Endodermal cell (in vitro differentiated cells): ENCODE measurements at places on chromosomes 3 and 15. TPM values are rescaled to one million over a fixed set of nuclear protein-coding genes. Genes with fewer than 3 reads are reported as not detected.

Gene PIGX
- total RNA-seq: 21.8 and 29.1 TPM in 2 replicates

DNA sequence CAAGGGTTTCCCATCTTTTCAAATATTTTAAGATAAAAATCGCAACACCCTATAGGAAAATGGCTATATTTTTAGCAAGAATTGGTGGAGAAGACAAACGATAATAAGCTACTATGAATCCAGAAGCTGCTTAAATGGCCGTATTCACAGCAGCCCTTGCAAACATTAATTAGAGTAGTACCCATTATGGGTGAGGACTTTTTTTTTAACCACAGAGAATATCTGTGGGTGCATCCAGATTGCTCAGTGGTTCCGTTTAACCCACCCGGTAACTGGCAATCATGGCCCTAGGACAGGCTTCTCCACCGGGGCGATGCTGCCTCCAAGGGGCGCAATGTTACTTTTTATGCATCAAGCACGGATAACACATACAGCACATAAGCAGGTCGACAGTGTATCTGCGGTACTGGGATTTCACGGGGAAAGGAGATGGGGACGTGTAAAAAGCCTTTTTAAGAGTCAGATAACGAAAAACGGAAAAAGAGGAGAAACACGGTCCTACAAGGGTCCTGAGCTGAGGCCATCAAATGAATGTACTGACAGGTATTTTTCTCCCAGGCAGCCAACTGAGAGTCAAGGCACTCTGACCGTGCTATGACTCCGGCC lies 968 bp upstream of the TMEM266 start:
- peak; percentile 79 for DNase-seq
- no peaks in the 10 kb centered on the region for H3K36me3 ChIP-seq
- H3K4me1 ChIP-seq: peaks cover 8% of the 10 kb centered on the region
- peak overlapping the region; percentile 81 for H3K4me3 ChIP-seq
- peaks cover 18% of the 10 kb centered on the region for H3K27me3 ChIP-seq
- H3K27ac ChIP-seq: no peak overlapping the region

Gene ROPN1
- total RNA-seq: not detected in 3 replicates

DNA sequence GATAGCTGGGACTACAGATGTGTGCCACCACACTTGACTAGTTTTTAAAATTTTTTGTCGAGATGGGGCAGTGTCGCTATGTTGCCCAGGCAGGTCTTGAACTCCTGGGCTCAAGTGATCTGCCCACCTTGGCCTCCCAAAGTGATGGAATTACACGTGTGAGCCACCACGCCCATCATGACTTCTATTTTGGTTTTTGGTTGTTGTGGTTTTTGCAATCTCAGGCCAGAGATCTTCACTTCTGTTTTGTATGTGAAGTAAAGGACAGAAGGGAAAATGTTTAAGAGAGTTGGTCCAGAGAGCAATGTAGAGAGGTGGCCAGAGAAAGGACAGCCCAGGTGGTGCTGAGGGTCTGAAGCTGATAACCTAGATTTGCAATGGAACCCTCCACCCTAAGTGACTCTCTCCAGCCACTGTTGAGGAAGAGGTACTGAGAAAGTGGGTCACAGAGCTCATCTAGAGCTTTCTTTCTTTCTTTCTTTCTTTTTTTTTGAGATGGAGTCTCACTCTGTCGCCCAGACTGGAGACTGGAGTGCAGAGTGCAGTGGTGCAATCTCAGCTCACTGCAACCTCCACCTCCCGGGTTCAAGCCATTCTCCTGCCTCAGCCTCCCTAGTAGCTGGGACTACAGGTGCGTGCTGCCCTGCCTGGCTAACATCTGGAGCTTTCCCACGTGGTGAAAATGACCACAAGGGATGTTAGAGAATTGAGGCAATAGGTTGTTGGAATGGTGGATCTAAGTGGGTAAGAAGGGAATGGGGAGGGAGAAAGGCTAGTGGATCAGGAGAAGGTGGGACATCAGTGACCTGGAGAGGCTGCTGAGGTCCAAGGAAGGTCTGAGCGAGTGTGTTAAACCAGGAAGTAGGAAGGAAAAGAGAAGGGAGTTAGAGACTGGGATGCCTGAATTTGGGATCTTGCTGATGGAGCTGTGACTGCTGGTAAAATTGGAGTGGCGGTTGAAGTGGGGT lies 22.4 kb upstream of the SEMA4B start:
- no peaks in the 10 kb centered on the region for H3K36me3 ChIP-seq
- no peaks in the 10 kb centered on the region for H3K27me3 ChIP-seq
- no peak overlapping the region for H3K27ac ChIP-seq
- no peaks in the 10 kb centered on the region for H3K4me1 ChIP-seq

DNA sequence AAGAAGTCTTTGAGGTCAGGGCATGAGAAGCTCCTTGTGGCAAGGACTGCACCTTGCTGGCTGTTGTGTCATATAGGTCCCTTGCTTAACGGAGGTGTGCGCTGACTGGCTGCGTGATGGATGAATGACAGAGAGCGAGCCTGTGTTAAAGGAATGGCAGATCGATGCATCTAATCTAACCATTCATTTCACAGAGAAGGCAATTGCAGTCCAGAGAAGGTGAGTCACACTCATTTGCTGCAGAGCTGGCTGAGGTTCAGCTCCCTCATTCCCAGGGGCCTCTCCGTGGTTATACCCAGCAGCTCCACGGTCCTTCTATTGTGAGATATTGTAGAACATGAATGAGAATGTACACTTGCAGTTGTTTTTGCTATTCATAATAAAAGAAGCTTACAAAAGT lies 289.3 kb downstream of the EPHB1 start:
- peaks cover 12% of the 10 kb centered on the region for H3K27me3 ChIP-seq
- H3K27ac ChIP-seq: no peak overlapping the region
- DNase-seq: no peak
- no peaks in the 10 kb centered on the region for H3K36me3 ChIP-seq
- no peak overlapping the region for H3K4me3 ChIP-seq

- H3K4me1 ChIP-seq: no peaks in the 10 kb centered on the region
- no peaks in the 10 kb centered on the region for H3K27me3 ChIP-seq
- no peak overlapping the region for H3K27ac ChIP-seq
- H3K36me3 ChIP-seq: no peaks in the 10 kb centered on the region
- DNase-seq: no peak
Observed at GRCh38 chr3:1766384-1766783, 332.3 kb upstream of the CNTN4 start.

DNA sequence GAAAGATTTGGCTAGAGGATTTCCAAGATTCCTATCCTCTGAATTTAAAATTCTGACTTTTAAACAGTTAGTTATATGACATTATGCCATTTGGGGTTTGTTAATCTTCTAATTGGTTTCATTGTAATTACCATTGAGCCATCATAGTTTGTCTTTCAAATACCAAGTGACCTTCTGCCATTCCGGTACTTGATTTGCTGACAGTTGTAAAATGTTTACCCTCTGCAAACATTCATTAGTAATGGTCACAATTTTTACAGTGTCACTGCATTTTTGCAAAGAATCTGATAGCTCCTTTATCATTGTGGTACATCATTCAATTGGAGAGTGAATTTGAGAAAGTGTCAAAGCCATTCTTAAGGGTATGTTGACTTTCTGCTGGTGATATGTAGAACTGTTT lies 645.0 kb upstream of the TBL1XR1 start:
- no peak overlapping the region for H3K27ac ChIP-seq
- peaks cover 10% of the 10 kb centered on the region for H3K27me3 ChIP-seq
- H3K4me3 ChIP-seq: no peak overlapping the region

- H3K36me3 ChIP-seq: no peaks in the 10 kb centered on the region
- H3K27me3 ChIP-seq: no peaks in the 10 kb centered on the region
- H3K27ac ChIP-seq: no peak overlapping the region
- no peaks in the 10 kb centered on the region for H3K4me1 ChIP-seq
Observed at GRCh38 chr3:123352134-123352554, 96.7 kb downstream of the ADCY5 start.

Gene CRABP1
- total RNA-seq: 103 and 118 TPM in 2 replicates

GRCh38 chr3:85162905-85163304 lies 204.1 kb downstream of the CADM2 start:
- H3K4me3 ChIP-seq: no peak overlapping the region
- no peaks in the 10 kb centered on the region for H3K27me3 ChIP-seq
- DNase-seq: no peak
- H3K27ac ChIP-seq: no peak overlapping the region
- H3K4me1 ChIP-seq: no peaks in the 10 kb centered on the region

- no peaks in the 10 kb centered on the region for H3K36me3 ChIP-seq
- no peaks in the 10 kb centered on the region for H3K4me1 ChIP-seq
- no peaks in the 10 kb centered on the region for H3K27me3 ChIP-seq
- H3K27ac ChIP-seq: no peak overlapping the region
- DNase-seq: no peak
Observed at GRCh38 chr3:67526246-67526645, 128.2 kb downstream of the SUCLG2 start.

Gene THPO
- total RNA-seq: 0.52 to 1.7 TPM (median 1.3 TPM) in 3 replicates

Gene PLCH1
- 10.5 and 12.0 TPM in 2 replicates for total RNA-seq

- no peak overlapping the region for H3K27ac ChIP-seq
- no peak overlapping the region for H3K4me3 ChIP-seq
- H3K36me3 ChIP-seq: no peaks in the 10 kb centered on the region
- DNase-seq: no peak
Observed at GRCh38 chr3:146817704-146818103, 212.6 kb upstream of the PLSCR5 start.

GRCh38 chr15:75346796-75347221 lies at the start of gene NEIL1:
Gene NEIL1 (plus strand): TSS chr15:75347039. CDS start chr15:75348906, 1,867 bp downstream.
- no peaks in the 10 kb centered on the region for H3K36me3 ChIP-seq
- DNase-seq: peak; percentile 72
- H3K27me3 ChIP-seq: peaks cover 12% of the 10 kb centered on the region
- no peak within 1 kb of the TSS for H3K27ac ChIP-seq
- peak within 1 kb of the TSS; percentile 87 for H3K4me3 ChIP-seq

- peaks cover 13% of the 10 kb centered on the region for H3K4me1 ChIP-seq
- no peak for DNase-seq
- H3K4me3 ChIP-seq: no peak overlapping the region
- H3K36me3 ChIP-seq: no peaks in the 10 kb centered on the region
Observed at GRCh38 chr3:111639316-111639715, 44.2 kb upstream of the ZBED2 start.

Gene CXCR6
- total RNA-seq: not detected in 3 replicates

Gene SKOR1
- 0.16 to 0.51 TPM (median 0.23 TPM) in 3 replicates for total RNA-seq

Gene KY
- not detected in 2 replicates for total RNA-seq

DNA sequence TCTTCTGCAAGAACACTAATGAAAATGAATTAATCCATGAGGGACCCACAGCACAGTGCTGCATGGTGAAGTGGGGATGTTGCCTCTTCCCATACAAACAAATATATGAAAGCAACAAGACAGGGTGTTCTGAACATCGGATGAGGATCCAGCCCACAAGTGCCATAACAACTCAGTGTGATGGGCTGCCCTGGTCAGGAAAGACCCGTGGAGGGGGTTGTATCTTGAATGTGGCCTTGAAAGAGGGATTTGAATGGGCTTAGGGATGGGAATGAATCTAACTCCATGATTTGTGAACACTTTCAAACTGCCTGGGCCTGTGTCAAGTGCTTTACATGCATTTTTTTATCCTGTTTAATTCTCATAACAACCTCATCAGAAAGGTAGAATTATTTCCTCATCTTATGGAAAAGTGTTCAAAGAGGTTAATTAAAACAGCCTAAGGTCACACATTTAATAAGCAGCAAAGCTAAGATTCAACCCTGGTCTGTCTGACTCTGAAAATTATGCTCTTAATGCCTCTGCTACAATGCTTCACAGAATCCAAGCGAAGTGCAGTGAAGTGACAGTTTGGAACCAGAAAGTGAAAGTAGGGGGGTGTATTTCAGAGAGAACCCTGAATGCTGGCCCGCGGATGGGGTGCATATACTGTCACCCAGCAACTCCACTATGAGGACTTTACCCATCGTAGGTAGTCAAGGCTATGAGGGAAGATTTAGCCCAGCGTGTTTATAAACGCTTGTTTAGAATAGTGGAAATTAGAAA lies 65.6 kb upstream of the HEG1 start:
- peak overlapping the region; percentile 98 for H3K27ac ChIP-seq
- peaks cover 29% of the 10 kb centered on the region for H3K4me1 ChIP-seq
- peak overlapping the region; percentile 71 for H3K4me3 ChIP-seq
- peak; percentile 31 for DNase-seq

DNA sequence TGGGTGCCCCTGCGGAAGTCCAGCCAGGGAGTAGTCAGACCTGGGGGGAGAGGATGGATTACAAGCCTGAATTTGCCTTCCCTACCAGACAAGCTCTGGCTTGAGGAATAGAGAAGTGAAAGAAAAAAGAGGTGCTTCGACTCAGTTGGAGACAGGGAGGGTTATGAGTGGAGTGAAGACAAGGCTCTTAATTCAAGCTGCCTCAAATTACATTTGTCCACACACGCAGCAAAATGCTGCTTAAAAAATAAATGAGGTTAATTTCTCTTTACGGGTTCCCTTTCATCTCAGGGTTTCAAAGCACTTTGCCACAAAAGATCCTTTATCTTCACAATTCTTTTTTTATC lies 49.0 kb upstream of the SLC4A7 start:
- DNase-seq: peak; percentile 74
- no peaks in the 10 kb centered on the region for H3K36me3 ChIP-seq
- no peak overlapping the region for H3K4me3 ChIP-seq
- no peak overlapping the region for H3K27ac ChIP-seq
- no peaks in the 10 kb centered on the region for H3K27me3 ChIP-seq
- H3K4me1 ChIP-seq: peaks cover 13% of the 10 kb centered on the region

DNA sequence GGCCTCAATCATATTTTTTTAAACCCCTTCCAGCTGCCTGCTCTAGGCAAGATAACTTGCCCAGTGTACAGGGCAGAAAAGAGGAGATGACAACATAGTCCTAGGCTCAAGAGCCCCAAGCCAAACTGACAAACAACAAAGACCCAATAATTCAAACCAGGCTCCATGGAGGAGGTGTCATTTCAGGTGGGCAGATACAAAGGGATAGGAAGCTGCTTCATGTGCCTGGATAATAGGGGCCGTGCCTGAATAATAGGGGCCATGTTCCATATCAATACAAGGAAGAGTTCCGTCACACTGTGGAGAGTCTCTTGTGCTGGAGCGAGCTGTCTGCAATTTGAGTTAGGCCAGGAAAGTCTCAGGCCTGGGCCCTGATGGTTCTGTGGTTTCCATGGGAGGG lies 35.4 kb upstream of the TRIM71 start:
- no peaks in the 10 kb centered on the region for H3K36me3 ChIP-seq
- peaks cover 9% of the 10 kb centered on the region for H3K4me1 ChIP-seq
- no peak overlapping the region for H3K27ac ChIP-seq
- H3K27me3 ChIP-seq: no peaks in the 10 kb centered on the region
- peak; percentile 52 for DNase-seq

DNA sequence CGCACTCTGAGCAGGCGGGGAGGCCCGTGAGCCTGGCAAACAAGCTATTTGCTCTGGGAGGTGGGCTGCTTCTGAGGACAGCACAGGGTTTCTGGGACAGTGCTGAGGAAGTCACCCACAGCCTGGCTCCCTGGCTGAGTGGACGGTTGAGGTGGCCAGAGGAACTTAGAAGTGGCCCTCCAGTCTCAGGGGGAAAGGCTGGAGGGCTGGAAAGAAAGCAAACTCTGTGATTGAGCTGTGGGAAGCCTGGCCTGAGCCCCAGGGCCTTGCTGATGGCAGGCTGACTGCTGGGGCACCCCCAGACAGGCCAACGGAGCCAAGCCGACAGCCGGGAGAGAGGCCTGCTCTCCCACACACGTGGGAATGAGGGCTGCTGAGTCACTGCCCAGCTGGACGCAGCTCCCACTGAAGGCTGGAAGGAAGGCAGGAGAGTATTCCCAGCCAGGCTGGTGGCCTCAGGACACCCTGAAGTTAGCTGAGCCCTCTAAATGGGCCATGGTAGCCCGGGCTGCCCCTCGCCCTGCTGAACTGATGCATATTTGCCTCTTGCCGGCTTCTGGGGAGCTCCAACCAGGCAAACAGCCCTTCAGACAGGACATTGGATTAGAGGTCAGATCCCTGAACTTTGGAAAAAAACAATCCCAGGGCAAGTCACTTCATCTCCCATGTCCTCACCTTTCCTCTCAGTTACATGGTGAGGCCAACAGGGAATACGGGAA lies 98.0 kb upstream of the TLE3 start:
- H3K4me3 ChIP-seq: no peak overlapping the region
- no peak for DNase-seq
- peaks cover 50% of the 10 kb centered on the region for H3K27me3 ChIP-seq
- no peaks in the 10 kb centered on the region for H3K36me3 ChIP-seq
- no peak overlapping the region for H3K27ac ChIP-seq
